ENCODE measurements at places on chromosomes 7 and 10.

DNA sequence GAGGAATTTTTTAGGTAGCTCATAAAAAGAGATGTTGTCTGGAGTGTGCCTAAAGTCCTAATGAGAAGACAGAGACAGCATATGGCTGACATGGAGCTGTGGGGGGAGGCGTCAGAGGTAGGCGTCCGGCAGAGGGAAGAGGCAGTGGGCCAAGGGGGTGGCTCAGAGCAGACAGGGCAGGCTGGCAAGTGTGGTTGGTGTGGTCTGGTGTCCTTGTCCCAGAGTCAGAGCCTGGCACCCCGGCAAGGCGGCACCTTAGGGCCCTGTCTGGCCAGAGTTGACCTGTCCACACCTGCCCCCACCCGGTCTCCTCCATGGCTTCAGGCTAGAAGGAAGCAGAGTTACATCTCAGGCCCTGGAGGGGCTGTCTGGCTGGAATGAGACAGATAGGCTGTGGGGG, 220.3 kb upstream of the ZNF32 start:
- no peak for DNase-seq

- DNase-seq = no peak
Observed at GRCh38 chr7:122425731-122426130, 121.2 kb upstream of the FEZF1 start.

GRCh38 chr7:53996876-53997275, 545.3 kb upstream of the VSTM2A start:
- DNase-seq = no peak

- DNase-seq = no peak
Observed at GRCh38 chr10:78618050-78618449, 450.7 kb upstream of the ZMIZ1 start.

DNA sequence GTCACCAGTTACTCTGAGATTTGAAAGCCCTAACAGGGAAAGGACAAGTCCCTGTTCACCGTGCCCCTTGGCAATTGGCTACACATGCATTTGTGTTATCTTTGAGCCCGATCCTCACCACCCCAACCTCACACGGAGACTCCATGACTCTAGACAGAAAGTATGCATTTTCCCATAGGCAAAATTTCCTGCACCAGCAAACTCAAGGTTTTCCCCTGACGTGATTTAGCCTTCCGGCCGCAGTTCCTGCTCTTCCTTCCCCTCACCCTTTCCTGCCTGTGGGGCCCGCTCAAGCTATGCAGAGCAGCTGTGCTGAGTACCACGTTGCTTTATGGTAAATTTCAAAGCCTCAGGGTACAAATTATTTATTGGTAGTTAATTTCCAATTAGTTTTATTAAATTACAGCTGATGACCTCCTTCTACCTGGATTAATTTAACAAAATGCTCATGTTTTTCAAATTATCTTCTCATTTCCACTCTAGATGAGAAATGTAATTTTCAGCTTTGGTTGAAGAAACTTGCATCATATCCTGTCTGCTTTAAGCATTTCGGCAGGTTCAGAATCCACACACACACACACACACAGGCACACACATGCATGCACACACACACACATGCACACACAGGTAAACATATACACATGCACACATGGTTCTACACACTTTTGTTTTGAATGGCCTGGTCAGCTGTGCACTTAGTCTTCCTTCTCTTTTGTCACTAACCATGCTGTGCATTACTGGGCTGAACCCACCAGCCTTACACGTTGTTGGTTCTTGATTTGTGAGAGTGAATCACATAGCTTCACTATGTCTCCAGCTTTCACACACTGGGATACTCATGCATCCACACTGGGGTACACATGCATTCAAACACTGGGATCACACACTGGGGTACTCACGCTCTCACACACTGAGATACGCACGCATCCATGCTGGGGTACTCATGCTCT, 283.1 kb upstream of the PITRM1 start:
- DNase-seq = no peak

DNA sequence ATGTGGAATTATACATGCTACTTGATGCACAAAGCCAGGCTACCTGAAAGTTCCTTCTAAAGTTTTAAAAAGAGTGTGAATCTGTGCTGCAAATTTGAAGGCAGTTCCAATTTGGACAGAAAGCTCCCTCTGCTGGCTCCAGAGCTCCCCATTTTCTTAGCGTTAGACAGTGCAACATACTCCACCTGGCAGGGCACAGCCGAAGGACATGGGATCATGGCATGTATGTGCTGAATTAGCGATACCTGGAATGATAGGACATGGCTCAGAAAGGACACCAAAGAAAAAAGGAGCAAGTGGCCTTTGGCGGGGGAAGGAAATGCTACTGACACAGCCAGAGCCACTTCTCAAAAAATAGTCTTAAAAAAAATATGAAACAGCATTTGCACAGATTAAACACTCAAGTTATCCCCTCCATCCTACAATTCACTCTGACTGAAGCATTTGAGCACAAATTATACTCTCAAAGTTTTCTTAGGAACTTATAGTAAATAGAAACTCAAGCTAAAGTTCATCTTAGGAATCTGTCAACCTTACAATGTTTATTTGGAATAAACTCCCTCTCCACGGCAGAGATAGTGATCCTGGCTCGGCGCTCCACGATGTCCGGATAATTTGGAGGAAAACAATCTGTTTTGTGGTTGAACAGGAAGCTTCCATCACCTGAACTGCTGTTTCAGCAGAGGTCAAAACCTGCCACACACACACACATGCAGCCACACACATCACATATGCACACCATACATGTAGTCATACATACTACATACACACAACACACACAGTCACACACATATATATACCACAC, 80.0 kb downstream of the C7orf25 start:
- DNase-seq = no peak

All from CD4-positive, alpha-beta T cell treated with Interleukin-10 for 1 hour (primary cell).